ENCODE measurements at places on chromosomes 12 and 14. TPM values are rescaled to one million over a fixed set of nuclear protein-coding genes. Genes with fewer than 3 reads are reported as not detected.

The PXN gene
- 69.8 TPM for total RNA-seq

DNA sequence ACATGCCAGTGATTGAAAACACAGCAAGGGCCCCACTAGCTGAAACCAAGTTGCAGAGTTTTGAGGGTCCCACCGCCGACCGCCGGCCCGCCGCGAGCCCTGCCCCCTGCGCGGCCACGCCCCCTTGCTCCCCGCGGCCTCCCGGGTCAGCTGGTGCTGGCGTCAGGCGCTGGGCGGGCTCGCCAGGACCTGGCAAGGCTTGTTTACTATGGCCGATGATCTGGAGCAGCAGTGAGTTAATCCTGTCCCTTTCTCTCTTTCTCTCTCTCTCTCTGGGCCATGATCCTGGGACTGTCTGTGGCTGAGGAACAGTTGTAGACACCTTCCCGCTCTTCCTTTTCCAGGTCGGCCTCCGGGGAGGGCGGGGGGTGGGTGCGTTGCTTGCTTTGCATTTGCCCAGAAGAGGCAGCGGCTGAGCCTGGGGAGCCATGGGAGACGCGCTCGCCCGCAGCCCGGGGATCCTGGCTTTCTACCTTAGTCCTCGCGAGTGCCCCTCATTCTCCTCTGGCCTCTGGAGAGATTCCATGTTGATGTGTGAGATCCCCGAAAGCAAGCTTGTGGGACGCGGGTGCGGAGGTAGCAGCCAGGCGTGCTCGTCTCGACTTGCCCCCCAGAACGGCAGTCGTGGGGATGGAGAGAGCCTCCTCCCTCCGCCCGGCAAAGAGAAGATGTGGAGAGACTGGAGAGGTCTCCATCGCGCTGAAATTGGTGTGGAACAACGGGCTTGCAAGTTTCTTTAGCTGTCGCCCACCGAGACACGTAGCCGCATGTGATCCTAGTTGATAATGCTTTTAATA, at the start of gene ABHD4:
Gene ABHD4, plus strand, starts transcription at position 202 of the 797 bp plus-strand sequence. Its CDS starts 7 bp downstream, at position 209.
- peak; percentile 79 for DNase-seq

- no peak for DNase-seq
Observed at GRCh38 chr12:40202095-40203059, 22.4 kb upstream of the LRRK2 start.

The ZDHHC22 gene
- total RNA-seq = not detected

GRCh38 chr14:61444215-61444768, 122.9 kb downstream of the PRKCH start:
- no peak for DNase-seq

DNA sequence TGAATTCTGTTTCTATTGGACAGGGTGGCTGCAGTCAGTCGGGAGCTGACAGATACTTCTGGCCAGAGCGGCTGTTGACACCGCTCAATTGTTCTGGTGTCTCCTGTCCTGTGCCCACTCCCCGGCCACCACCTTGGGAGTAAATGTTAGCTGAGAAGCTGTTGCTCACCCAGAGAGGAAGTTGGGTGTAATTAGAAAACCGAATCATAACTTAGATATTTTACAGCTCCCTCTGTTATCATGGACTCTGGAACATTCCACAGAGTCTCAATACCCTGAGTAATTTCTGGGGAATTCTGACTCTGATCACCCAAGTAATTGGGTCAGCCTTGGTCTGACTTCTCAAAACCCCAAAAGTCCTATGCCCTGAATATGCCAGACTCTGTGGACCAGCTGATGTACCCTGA, 58.3 kb upstream of the RFLNA start:
- peak; percentile 39 for DNase-seq

All from dermis blood vessel endothelial cell (primary cell).